ENCODE measurements at places on chromosomes 11 and 22.

GRCh38 chr11:79229047-79229446 is 211.8 kb downstream of the TENM4 start:
- DNase-seq: no peak

DNA sequence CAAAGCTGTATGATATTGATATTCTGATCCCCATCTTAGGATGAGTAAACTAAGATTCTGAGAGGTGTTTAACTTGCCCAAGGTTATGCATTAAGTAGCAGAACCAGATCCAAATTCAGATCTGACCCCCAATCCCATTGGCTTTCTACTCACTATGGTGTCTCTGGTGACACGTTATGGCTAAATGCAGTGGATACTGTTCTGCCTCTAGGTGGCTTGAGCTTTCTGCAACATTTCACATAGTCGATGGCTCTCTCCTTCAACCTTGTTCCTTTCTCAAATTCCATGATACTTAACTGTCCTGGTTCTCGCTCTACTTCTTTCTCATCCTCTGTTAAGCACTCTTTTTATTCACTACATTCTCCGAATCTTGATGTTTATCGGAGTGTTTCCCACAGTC is 9.4 kb downstream of the C11orf97 start:
- no peak for DNase-seq

DNA sequence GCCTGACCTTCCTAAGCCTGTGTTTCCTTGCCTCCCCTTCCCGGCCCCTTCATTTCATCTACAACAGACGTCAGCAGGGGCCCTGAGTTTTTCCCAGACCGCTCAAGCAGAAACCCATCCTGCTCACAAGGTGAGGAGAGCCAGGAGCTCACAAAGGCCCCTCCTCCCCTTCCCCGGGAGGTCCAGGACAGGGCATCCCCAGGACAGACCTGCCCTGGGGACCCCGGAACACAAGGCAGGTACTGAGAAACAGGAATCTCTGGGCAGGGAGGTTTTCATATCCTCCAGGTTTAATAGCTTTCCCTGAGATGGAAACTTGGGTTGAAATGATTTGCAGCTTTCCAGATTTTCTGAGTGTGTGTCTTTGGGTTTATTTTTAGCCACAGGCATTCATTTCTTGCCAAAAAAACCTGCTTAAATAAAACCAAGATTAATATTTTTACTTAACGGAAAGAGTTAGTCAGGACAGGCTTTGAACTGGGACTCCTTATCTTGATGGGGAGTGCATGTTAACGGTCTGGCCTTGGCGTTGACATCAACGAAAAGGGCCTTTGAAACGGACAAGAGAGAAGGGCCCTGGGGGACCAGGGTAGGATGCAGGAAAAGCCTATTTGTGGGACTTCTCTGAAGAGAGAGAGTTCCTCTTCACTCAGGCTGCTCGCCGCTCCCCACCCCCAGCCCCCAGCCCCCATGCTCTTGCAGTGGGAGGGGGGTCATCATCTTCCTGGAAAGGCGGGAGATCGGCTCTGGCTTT is 38.5 kb downstream of the TIMP3 start:
- DNase-seq: no peak

- DNase-seq: no peak
Measured at GRCh38 chr11:15758857-15759465, 597.4 kb downstream of the SOX6 start.

DNA sequence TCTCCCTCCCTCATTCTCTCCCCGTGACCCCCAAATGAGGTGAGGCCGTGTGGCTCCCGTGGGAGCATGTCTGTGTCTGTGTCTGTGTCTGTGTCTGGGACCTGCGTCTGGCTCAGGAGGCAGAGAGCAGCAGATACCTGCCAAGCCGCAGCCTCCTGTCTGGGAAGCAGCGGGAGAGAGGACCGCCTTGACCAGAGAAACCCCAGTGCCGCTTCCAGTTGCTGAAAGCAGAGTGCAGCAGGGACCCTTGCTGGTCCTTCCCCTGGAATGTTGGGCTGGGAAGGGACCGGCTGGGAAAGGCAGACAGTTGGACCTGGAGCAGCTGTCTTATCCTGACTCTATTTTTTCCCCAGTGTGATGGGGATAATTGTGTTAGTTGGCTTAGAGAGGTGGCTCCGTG is 525 bp downstream of the CSDC2 start:
- DNase-seq: no peak

GRCh38 chr22:49243965-49244364 is 583.7 kb downstream of the BRD1 start:
- DNase-seq: no peak

DNA sequence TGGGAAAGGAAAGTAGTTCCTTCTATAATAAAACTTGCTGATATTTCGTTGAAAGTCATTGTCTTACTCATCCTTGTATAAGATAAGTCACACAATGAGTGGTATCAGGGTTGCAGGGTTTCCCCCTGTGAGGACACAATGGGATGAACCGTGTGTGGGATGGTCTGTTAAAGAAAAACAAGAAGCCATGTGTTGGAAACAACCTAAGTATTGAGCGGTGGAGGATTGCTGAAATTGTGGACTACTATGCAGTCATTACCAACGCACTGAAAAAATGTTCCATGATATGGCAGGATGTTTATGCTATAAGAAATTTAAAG is 28.6 kb downstream of the PTPRJ start:
- DNase-seq: peak; percentile 60

DNA sequence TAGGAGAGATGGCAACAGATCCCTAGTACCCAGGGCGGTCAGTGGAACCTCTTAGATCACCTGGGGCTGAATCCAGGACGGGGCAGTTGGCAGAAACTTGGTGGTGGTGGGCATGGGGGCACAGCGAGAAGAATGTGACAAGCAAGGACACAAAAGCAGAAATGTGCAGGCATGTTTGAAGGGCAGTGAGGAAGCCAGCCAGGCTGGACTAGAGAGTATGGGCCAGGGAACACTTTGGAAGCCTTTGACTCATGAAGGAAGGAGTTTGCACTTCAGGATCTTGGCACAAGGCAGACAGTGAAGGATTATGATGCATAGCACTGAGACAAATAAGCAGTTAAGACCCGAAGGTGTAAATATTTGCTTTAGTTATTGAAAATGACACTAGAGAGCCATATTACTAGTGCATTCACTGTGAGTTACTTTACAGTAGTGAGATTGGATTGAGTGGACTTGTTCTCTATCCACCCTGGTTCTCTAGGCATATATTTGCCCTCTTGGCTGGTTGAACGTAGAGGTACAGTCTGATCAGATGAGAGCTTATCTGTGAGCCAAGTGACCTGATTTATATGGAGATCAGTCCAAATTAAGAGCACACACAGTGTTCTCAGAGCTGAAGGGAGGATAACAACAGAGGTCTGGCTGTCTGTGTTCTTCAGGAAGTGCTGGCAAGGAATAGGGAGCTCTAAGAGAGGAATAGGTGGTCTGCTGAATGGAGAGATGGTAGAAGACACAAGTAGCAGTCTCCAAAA is 210.4 kb downstream of the SNX19 start:
- DNase-seq: no peak

- no peak for DNase-seq
Measured at GRCh38 chr11:44978274-44978960, 27.7 kb upstream of the TP53I11 start.

DNA sequence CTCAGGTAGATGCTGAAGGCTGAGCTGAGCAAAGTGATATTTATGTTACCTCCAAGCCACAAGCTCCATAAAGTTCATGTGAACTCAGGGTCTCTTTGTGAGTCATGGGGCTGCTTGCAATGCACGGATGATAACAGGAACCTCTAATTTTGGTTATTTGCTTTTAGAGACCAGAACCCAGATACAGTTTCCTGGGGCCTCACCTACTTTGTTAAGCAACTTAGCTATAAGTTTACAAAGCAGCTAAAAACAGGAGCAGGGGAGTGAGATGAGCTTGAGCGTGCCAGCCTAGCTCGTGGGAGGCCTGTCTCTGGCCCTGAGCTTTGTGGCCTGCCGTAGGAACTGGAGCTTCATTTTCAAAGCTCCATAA is 29.2 kb downstream of the SREBF2 start:
- DNase-seq: peak; percentile 58

DNA sequence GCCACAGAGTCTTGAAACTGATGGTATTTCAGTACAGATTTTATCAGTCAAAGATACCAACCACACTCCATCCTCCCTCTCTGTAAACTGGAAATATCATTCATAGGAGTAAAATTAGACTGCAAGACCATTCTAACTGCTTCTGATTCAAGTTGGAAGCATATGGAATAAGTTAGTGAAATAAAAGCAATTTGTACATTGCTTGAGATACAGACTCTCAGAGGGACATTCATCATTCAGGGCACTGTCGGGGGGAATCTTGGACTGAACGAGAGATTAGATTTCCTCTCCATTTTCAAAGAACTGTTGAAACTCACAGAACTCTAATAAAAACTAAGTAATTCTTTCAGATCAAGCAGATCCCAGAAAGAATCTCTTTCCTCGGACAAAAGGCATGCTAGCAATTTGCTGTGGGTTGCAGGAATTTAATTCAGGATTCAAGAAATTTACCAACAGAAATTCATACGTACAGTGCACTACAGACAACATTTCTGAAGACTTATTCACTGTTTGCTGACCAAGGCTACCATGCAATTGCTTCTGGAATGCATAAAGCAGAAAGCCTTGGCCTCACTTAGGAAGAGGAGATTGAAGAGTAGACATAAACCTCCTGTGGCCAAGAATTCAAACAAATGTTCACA is 34.1 kb downstream of the PAMR1 start:
- no peak for DNase-seq
